ENCODE measurements at places on chromosomes 12 and 14. TPM values are rescaled to one million over a fixed set of nuclear protein-coding genes. Genes with fewer than 3 reads are reported as not detected.

The TTC6 gene
- 0.44 TPM for total RNA-seq

The DIO2 gene
- total RNA-seq: 1.5 TPM

The FAM222A gene
- total RNA-seq: 18.1 TPM

The CRADD gene
- total RNA-seq: 18.8 TPM

The KLHDC1 gene
- 0.98 TPM for total RNA-seq

The SIX1 gene
- total RNA-seq: 79.6 TPM

The RAD9B gene
- total RNA-seq: 0.49 TPM

The PPP2R3C gene
- 37.0 TPM for total RNA-seq

The NRXN3 gene
- total RNA-seq: 1.2 TPM

The SLC41A2 gene
- total RNA-seq: 12.0 TPM

The CLEC12A gene
- total RNA-seq: not detected

The PAPOLA gene
- total RNA-seq: 169 TPM

The INHBE gene
- 18.0 TPM for total RNA-seq

The GPR84 gene
- total RNA-seq: not detected

The PAWR gene
- 7.0 TPM for total RNA-seq

The TRHDE gene
- total RNA-seq: 16.7 TPM

The CLEC2A gene
- total RNA-seq: not detected

The SLC6A12 gene
- total RNA-seq: 0.64 TPM

The LRTM2 gene
- total RNA-seq: 14.6 TPM

The MYF5 gene
- not detected for total RNA-seq

The CRACR2A gene
- 4.5 TPM for total RNA-seq

The KRT7 gene
- total RNA-seq: not detected

The ZNF385A gene
- total RNA-seq: 26.6 TPM

The AMN gene
- 0.34 TPM for total RNA-seq

The KIF26A gene
- 5.9 TPM for total RNA-seq

The ST8SIA1 gene
- total RNA-seq: 22.0 TPM

The CD27 gene
- total RNA-seq: not detected

The TAS2R8 gene
- total RNA-seq: not detected

The NGB gene
- 0.22 TPM for total RNA-seq

The EML5 gene
- 2.1 TPM for total RNA-seq

The VASH1 gene
- total RNA-seq: 149 TPM

The NEUROD4 gene
- total RNA-seq: 206 TPM

The OVCH1 gene
- not detected for total RNA-seq

The KRT72 gene
- not detected for total RNA-seq

The NID2 gene
- 2.6 TPM for total RNA-seq

The OASL gene
- total RNA-seq: not detected

Measured in glutamatergic neuron (in vitro differentiated cells).